Esophagus squamous epithelium (tissue), 5 donors: ENCODE measurements at places on chromosomes 3 and 15.

DNA sequence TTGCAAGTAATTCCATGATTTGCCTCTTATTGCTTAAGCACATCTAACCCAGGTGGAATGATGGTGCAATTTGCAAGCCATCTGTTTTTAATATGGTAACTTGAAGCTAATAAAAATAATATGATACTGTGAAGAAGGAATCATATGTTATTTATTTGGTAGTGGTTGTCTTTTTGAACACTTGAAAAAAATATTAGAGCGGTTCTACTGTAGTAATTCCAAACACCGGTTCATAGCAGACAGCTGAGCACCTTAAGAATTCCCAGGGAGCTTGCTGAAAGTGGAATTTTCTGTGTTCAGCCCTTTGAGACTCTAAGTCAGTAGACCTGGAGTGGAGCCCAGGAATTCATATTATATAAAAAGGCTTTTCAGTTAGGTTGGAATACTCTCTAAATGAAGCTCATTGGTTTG is 687.4 kb downstream of the EDEM1 start:
- no peak for DNase-seq

- DNase-seq, result no peak
Observed at GRCh38 chr3:81270603-81271379, 490.7 kb downstream of the GBE1 start.

GRCh38 chr3:122055215-122055614 is at the start of gene CD86:
Gene CD86 (plus strand): TSS chr3:122055362. CDS start chr3:122055490, 128 bp downstream.
- DNase-seq, result no peak

DNA sequence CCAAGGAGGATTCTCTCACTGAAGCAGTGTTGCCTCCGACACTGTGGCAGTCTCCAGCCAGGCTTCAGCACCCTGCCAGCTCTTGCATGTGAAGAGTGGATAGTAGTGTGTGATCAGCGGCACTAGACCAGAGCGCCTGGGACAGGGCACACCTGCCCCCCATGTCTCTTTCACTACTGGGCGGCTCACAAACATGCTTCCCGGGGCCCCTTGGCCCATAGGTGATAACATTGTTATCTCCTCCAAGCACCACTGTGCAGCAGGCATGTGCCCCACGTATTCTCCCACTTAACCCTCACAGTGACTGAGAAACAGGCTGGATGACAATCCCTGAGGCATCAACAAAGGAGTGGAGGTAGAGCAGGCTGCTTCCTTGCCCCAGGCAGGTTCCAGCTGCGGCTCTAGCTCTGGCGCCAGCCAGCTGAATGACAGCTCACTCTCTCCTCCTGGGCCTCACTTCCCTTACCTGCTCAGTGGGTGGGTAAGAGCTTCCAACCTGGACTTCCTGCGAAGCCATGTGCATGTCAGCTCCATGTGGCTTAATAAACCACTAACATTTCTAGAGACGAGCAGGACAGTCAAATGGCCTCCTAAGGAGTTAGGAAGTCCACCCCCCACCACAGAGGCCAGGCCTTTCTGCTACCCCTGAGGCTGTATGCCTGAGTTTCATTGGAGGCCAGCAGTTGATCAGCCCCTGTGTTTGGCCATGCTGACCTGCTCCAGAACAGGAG is 37.8 kb downstream of the KLF13 start:
- no peak for DNase-seq

DNA sequence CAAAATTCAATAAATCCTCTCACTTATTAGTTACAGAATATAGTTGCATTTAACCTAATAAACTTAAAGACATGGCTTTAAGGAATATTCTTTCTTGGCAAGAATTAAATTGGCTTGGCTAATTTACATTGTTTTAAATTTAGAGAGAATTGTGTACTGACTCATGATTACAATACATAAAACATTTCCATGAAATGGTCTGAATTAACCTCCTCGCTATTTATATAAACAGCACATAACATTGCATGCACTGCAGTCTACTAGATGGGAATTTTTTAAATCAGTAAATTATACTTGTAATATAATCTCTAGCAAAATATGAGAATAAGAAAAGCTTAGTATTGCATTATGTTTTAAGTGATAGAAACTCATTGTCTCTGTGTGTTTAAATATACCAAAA is 268.9 kb downstream of the SHOX2 start:
- no peak for DNase-seq
